ENCODE measurements at places on chromosomes 2 and 18.
A peak's percentile ranks its signal among the peaks of the same experiment; 100 is the strongest.

- no peak for DNase-seq
These were observed 343.7 kb downstream of the INSIG2 start for GRCh38 chr2:118431997-118432396.

DNA sequence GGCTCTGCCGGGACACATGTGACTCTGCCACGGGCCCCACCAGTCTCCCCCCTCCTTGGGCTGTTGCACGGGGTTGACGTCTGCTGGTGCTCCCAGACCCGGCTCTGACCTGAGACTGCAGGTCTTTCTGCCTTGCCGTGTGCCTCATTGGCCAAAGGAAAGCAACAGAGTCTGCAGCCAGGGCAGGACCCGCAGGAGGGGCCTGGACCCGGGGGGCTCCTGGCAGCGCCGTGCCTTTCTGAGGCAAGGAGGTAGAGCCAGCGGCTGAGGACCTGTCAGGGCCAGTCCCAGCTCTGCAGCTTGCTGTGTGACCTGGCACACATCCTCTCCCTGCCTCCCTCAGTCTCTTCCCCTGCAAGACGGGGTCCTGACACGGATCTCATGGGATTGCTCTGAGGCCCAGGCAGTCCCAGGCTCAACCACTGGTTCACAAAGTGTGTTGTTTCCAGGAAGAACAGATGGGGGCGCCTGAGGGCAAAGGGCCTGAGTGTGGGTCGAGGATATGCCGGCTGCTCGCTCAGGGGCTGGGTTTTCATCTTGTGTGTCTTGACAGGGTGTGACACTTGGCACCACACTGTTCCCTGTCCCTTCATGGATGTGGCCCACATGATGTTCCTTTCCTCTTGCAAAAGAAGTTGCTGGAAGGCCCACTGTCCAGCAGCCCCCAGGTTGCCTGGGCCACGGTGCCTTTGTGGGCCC, 9.0 kb downstream of the CAPN10 start:
- no peak for DNase-seq

- DNase-seq, result no peak
These were observed 39.5 kb downstream of the TPRKB start for GRCh38 chr2:73697606-73698005.

DNA sequence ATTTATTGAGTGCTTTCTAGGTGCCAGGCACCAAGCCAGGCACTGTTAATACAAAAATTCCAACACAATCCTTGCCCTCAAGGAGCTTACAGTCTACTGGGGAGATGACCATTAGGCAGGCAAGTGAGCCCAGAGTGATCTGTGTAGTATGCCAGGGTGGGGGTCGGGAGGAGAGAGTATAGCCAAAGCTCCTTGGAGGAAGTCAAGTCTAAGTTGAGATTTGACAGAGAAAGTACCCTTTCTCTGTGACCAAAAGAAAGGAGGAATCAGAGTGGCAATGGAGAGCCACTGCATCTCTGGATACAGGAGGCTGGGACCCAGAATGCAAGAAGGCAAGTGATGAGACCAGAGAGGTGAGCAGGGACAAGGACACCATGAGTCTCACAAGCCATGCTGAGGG, 7.5 kb downstream of the ANKRD53 start:
- no peak for DNase-seq

- DNase-seq, result no peak
These were observed 550 bp downstream of the MYL12B start for GRCh38 chr18:3262234-3263131.

- DNase-seq, result no peak
These were observed 203.5 kb upstream of the UBE2E3 start for GRCh38 chr2:180776921-180777320.

- DNase-seq, result no peak
These were observed 67.8 kb downstream of the PSMG2 start for GRCh38 chr18:12770469-12771219.

- DNase-seq, result no peak
These were observed 53.4 kb downstream of the ADI1 start for GRCh38 chr2:3465844-3466481.

GRCh38 chr2:24920098-24920808, at the start of gene ADCY3:
TSS of gene ADCY3 (minus strand) at chr2:24920237. CDS start at chr2:24918987, 1,250 bp downstream.
- DNase-seq, result peak; percentile 35

DNA sequence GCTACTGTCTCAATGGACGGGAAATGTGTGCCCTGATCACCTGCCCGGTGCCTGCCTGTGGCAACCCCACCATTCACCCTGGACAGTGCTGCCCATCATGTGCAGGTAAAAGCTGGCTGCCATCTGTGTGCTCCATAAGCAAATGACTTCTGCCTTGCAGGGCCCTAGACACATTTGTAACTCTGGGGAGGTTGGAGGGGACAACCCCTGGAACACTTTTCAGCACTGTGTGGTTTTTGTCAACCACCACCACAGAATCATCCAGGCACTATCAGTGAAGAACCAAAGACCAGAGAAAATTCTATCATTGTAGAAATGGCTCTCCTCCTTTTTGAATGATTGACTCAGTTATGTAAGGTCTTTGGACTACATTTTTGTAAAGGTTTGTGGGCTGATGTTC, 84.3 kb downstream of the FEZ2 start:
- no peak for DNase-seq

- no peak for DNase-seq
These were observed 223.9 kb downstream of the MYT1L start for GRCh38 chr2:2107141-2107540.

DNA sequence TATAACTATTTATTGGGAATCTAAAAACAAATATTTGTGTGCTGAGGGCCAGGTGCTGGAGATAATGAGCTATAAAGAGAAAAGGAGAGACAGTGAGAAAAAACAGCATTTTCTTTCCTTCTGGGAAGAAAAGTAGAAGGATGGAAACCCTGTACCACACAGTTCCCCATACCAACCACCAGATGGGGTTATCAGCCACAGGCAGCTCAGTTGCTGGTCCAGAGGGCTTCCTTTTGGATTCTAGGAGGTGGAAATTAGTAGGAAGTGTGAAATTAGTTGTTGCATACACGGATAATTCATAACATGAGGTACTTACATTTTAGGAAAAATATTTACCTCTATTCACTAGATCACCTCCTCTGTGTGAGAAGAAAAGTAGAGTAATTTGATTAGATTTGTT, 237.0 kb upstream of the FOSL2 start:
- peak; percentile 10 for DNase-seq

- DNase-seq, result no peak
These were observed 160.2 kb downstream of the PXDN start for GRCh38 chr2:1584051-1584531.

DNA sequence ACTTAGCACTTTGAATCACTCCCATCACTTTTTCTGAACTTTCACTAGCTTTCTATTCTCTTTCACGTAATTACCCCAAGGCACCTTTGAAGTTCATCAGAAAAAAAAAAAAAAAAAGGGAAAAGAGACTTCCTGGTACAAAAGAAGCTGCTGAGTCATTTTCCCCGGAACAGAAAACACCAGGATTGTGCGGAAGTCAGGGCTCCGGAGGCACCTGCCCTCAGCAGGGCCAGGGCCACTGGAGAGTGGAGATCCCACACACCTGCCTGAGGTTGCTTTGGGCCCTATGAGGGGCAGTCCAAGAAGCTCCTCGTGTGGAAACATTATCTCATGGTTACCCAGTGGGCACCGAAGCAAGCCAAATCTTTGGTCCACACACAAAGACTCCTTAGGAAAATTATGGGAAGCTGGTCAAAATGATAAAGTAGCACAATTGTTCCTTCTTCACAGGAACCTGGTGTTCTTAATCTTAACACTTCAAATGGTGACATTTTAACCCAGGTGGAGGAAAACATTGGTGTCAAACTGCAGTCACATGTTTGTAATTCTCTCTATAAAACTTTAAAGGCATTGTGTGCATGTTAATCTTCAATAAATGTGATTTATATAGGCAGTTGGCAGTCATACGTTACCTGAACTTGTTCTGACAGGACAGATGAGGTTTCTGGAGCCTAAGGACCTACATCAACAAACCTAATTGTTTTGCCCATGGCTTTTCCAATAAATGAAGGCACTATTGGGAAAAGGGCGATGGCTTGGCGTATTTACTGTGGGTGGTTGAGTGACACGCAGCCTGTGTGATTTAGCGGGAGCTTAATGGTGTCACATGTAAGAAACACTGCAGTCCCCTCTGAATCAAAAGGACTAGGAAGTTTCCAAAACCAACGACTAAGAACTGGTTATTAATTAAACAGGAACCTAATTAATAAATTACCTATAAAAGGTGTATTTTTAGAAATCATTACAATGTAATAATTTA, 23.4 kb upstream of the FAM110C start:
- no peak for DNase-seq

- no peak for DNase-seq
These were observed 138.8 kb downstream of the ATAD2B start for GRCh38 chr2:23788100-23788499.

- DNase-seq, result no peak
These were observed 132.2 kb downstream of the ARL4C start for GRCh38 chr2:234364661-234365060.

DNA sequence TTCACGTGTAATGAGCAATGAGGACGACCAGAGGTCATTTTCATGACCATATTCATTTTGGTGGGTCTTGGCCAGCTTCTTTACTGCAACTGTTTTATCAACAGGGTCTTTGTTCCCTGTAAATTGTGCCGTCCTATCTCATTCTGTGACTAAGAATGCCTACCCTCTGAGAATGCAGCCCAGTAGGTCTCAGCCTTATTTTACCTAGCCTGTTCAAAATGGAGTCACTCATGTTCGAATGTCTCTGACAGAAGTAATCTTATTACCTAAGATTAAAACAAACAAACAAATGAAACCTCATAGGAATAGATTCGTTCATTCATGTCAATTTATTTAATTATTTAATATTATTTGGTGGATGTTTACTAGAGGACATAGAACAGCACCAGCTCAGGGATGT, 714.8 kb downstream of the ADCYAP1 start:
- no peak for DNase-seq

- DNase-seq, result peak; percentile 21
These were observed at the start of gene SULT1C4 for GRCh38 chr2:108377815-108378630. TSS of gene SULT1C4 (plus strand) at chr2:108377954. CDS start at chr2:108378338, 384 bp downstream.

GRCh38 chr2:41042343-41042742, 590.5 kb upstream of the SLC8A1 start:
- DNase-seq, result no peak

DNA sequence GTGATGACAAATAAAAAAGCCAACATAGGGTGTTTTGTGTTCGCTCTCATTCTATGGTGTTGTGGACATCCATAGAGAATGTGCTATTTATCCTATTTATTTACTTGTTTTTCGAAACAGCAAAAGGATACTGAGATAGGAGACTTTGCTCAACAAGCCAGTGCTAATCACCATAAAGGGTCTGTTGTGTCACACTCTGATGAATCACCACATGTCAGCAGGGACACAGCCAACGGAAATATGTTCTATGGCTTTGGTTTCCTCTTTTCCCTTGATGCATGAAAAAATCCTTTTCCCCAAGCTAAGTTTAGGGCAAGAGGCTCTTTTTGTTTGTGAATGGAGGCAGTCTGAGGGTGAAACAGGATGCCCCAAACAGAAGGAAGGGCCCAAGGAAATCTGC, 154.3 kb downstream of the RNF152 start:
- no peak for DNase-seq

- no peak for DNase-seq
These were observed 1.9 kb downstream of the TANC1 start for GRCh38 chr2:158970241-158970751.

DNA sequence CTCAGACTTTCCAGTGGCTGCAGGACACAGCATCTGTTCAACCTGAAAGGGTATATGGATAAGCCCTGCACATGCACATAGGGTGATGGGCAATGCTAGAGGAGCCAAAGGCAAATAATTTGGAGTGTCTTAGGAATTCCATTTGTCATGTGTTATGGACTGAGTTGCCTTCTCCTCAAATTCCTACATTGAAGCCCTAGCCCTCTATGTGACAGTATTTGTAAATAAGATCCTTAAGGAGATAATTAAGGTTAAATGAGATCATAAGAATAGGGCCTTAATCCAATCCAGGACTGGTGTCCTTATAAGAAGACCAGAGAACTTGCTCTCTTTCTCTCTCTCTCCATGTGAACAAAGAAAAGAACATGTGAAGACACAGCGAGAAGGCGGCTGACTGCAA, 42.9 kb upstream of the CREG2 start:
- no peak for DNase-seq

DNA sequence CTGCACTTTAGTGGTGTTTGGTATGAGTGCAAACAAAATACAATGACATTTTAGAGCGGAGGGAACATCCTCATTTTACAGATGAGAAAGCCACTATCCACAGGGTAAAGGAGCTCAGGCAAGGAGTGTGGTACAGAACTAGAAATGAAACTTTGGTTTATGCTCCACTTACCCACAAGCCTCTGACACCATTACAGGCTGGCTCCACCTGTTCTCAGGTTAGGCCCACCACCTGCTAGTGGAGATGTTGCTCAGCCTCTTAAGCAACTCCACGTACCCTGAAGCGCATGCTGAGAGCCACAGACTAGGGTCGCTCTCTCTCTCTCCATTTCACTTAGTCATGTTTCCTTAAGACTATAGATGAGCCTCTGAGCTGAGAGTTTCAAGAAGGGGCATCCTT, 130.0 kb downstream of the MBD2 start:
- no peak for DNase-seq

DNA sequence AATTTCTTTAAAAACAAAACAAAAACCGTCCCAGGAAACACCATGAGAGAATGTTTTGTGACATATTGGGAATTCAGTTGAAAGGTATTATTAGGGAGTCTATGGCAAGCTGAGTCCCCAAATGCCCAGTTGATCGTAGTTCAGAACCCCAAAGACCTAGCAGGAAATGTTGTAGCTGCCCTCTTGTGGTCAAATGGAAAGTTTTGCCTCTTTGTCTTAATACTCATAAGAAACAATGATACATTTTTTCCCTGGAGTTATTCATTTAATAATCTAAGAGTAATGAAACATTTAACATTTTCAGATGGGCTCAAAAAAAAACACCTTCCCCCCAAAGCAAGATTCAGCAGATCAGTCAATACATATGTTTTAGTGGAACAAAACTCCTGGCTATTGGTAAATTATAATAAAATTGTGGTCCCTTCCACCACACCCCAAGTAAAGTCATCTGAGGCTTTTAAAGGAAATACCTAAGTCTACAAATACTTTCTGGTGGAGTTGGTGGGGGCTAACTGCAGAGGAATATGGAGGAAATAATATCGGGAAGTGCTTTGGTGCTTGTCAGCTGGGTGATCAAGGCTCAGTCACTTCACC, 37.8 kb upstream of the EFEMP1 start:
- DNase-seq, result peak; percentile 16

- no peak for DNase-seq
These were observed 133.5 kb downstream of the TFCP2L1 start for GRCh38 chr2:121151311-121152109.

DNA sequence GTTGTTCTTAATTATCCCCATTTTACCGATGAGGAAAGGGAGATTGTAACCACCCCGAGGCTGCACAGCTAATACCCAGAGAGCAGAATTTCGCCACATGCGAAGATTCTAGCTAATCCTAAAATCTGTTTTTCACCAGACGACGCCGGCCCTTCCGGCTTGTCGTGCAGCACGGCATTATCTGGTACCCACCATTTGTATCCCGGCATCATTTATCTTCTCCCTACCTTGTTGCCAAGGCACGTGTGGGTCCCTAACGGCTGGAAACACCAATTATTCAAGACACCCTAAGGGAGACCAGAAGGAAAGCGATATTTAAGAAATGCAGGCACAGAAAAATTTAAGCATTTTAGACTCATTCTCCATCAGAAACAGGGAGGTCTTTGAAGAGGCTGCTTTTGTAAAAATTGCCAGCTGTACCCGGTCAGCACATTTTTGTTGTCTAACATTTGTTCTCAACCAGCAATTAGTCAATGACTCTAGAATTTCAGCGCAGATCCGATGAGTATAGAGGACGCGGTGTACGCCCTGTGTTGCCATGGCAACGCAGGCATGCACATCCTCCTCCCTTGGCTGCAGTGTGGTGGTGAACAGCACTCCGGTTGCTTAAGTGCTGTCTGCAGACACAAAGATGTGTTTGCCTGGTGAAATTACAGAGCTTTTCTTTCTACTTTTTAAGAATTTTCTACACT, 111.6 kb downstream of the AGAP1 start:
- peak; percentile 86 for DNase-seq

Measured in COR-L47 (cell line).